ENCODE measurements at places on chromosomes 13 and 19. TPM values are rescaled to one million over a fixed set of nuclear protein-coding genes. Genes with fewer than 3 reads are reported as not detected.

GRCh38 chr19:50039968-50040367, 14.2 kb downstream of the ZNF473 start:
- no peak for DNase-seq

GRCh38 chr19:5204212-5204611, 136.4 kb downstream of the PTPRS start:
- DNase-seq: no peak

- DNase-seq: no peak
Measured at GRCh38 chr19:19214159-19214490, 2.4 kb downstream of the NCAN start.

The LYPD5 gene
- 7.5 TPM for total RNA-seq

The ZNF428 gene
- total RNA-seq: 29.6 TPM

DNA sequence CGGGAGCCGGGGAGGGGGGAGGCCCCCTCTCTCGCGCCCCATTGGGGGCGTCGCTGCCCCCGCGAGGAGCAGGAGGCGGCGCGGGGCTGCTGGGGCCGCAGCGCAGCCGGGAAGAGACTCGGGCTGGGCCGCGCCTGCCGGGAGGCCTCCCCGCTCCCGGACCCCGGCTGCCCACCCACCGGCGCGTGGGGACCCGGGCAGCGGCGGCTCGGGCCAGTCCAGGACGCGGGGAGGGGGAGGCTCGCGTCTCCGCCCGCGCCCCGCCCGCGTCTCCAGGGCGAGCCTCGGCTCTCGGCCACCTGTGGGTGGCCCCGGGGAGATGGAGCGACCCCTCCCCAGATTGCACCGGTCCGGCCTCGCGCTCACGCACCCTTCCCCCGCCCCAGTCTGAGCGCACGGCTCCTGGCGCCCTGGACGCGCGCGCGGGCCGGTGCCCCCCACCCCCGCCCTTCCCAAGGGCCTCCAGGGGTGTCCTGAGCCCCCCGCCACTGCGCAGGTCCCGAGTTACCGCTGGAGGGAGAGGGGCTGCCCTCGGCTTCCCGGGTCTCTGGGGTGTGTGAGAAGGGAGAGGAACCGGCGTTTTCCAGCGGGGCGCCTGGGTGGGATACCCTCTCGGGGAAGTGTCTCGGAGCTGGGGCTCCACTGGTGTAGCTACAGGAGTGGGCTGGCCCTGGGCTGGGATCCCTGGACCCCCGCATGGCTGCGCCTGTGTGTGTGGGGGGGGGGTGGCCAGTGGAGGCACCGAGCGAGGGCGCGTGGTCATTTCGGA, 645 bp downstream of the PALM start:
- DNase-seq: no peak

GRCh38 chr13:46340011-46340410, 47.0 kb downstream of the RUBCNL start:
- no peak for DNase-seq

- no peak for DNase-seq
Measured at GRCh38 chr19:33665776-33666595, 44.2 kb downstream of the CHST8 start.

The ZNF723 gene
- not detected for total RNA-seq

GRCh38 chr13:35699825-35700510, 223.5 kb upstream of the MAB21L1 start:
- no peak for DNase-seq

GRCh38 chr19:44803442-44804428, 5.2 kb upstream of the BCAM start:
- no peak for DNase-seq

- DNase-seq: no peak
Measured at GRCh38 chr19:41940731-41941409, 12.6 kb upstream of the ERFL start.

DNA sequence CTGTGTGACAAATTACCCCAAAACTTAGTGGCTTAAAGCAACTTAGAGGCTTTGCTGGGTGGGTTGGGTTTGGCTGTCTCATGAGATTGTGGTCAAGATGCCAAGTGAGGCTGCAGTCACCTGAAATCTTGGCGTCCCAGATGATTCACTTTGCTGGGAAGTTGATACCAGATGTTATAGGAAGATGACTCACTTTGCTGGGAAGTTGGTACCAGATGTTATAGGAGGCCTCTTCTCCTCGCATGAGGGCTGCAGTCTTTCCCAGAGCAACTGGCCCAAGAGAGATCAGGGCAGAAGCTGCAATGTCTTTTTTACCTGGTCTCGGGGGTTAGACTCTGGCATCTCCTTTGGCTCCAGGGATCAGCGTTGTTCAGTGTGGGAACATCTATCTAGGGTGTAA, 16.8 kb downstream of the TEX29 start:
- no peak for DNase-seq

- no peak for DNase-seq
Measured at GRCh38 chr13:32115066-32115465, 83.5 kb downstream of the FRY start.

- no peak for DNase-seq
Measured at GRCh38 chr13:111966933-111967332, 100.0 kb upstream of the SOX1 start.

DNA sequence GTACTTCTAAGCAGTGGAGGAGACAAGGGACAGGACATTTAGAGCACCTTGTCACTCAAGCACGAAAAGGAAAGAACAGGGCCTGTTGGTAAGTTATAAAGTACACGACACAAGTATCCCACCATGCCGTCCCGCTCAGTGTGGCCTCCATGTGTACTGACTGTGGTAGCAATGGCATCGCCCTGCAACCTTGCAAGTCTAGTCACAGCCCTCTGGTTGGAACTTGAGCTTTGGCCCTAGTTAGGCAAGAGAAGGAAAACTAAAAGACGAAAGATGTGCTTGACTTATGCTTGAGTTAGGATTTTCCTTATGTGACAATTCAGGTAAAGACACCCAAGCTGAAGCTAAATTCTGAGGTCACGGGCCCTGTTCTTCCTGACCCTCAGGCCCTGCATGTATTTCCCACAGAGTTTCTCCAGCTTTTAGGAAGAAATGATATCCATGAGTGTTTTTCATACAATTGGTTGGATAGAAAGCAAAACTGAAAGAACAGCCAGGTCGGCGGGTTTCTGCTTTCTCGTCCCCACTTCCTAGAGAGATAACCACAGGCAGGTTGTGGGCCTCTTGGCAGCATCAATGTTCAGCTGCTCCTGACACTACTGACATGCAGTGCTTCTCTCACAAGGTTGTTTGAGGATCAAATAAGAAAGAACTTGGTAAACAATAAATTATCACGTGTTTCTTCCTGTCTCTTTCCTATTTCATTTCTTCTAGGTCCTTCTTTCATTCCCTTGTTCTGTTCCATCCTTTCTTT, 216.2 kb downstream of the IRS2 start:
- no peak for DNase-seq

- DNase-seq: peak; percentile 44
Measured at GRCh38 chr13:98443329-98443728, 133.6 kb downstream of the STK24 start.

The CHST8 gene
- not detected for total RNA-seq

The BST2 gene
- total RNA-seq: 165 TPM

DNA sequence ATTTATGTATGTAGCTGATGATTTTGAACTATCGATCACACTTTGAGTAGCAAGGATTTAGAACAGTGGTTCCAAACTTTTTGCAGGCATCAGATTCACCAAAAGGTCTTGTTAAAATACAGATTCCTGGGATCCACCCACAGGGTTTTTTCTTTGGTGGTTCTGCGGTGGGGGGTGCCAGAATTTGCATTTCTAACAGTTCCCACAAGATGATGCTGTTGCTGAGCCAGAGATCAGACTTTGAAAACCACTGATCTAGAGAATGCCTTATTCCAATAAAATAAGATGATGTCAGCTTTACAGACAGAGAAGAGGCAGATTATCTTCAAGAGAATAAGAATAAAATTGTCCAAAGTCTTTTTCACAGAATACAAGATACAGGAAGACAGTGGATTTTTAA, 80.9 kb upstream of the SHISA2 start:
- no peak for DNase-seq

The PTH2 gene
- not detected for total RNA-seq

GRCh38 chr13:99516153-99516929, 15.1 kb downstream of the TM9SF2 start:
- peak; percentile 49 for DNase-seq

DNA sequence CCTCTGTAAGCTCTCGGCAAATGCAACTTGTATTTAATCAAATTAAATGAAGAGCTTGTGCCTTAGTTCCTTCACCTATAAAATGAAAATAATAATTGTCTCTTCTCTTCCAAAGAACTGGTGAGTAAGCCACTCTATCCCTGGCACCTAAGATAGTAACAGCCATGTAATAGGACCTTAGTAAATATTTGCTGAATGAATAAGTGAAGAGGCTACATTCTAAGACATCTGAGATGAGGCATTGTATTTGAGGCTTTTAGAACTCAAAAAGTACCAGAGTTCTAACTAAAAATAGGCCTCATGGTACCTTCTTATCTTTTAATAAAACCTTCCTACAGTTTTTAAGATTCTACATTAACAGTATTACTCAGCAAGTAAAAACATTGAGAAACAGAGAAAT, 17.3 kb upstream of the DCLK1 start:
- no peak for DNase-seq

The ZNF69 gene
- total RNA-seq: 12.2 TPM

DNA sequence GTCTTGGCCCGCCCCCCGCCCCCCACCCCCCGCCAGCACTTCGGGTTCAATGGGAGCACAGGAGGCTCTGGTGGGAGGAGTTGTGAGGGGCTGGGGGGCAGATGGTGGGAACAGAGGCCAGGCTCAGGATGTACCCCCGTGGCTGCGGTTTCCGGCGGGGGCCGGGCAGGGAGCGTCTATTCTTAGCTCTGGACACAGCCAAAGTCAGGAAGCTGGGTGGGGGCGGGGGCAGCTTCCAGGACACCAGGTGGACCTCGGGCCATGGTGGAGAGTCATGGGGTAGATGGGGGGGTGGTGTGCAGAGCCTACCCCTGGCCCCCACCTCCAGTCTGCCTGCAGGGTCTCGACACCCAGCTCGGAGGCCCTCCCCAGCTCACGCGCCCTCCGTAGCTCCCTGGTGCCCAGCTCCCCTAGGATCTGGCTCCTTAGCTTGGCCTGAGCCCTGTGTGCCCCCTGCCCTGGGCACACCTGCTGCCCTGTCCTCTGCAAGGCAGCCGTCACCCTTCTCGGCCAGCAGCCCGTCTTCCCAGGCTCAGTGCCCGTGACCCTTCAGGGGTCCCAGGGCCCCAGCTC, 2.2 kb upstream of the TBXA2R start:
- peak; percentile 51 for DNase-seq

GRCh38 chr13:81001828-81002385, 661.0 kb upstream of the SPRY2 start:
- DNase-seq: no peak

- DNase-seq: no peak
Measured at GRCh38 chr19:5345895-5346386, 5.3 kb upstream of the PTPRS start.

DNA sequence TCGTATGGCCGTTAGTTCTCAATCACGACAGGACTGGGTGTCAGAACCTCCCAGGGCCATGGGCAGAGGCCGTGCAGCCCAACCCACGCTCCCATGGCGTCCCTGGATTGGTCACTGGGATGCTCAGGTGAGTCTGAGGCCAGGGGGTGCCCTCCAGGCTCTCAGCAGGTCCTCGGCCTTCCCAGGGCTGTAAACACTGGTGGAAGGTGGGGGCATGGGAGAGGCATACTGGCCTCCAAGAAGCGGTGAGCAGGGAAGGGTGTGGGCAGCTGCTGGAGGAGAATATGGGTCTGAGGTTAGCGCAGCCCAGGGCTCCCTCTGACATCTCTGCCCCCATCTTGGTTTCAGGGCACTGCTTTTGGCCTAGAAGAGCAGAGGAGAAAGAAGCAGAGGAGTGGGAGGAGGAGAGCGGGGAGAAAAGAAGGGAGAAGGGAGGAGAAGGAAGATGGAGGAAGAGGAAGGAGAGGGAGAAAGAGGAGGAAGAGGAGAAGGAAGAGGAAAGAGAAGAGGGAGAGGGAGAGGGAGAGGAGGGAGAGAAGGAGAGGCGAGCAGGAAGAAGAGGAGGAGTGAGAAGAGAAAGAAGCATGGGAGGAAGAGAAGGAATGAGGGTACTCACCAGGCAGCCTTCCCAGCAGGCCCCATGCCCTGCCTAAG, 62.3 kb downstream of the CEBPG start:
- peak; percentile 25 for DNase-seq

The PNMA8A gene
- 1.5 TPM for total RNA-seq

DNA sequence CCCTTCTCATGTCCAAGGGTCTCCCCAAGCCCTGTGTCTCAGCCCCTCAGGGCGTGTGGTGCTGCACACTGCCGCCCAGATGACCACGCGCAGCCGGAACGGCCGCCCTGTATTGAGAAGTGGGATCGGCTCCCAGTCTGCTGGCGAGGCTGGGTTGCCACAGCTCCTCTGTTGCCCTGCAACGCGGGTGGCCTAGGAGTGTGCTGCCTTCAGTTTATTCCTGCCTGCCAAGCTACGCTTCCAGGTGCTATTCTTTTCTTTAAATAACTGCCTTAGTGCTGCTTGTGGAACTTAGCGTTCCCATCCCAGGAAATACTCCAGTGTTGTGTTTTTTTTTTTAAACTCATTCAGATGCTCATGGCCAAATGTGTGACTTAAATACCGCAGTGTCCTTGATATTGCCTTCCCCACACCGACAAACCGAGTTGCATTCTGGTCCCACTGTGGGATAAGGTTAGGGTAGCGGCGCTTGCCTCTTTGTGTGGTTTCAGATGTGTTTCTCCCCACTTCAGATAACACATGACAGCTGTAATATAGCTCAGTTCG, 16.6 kb downstream of the ACTN4 start:
- no peak for DNase-seq

DNA sequence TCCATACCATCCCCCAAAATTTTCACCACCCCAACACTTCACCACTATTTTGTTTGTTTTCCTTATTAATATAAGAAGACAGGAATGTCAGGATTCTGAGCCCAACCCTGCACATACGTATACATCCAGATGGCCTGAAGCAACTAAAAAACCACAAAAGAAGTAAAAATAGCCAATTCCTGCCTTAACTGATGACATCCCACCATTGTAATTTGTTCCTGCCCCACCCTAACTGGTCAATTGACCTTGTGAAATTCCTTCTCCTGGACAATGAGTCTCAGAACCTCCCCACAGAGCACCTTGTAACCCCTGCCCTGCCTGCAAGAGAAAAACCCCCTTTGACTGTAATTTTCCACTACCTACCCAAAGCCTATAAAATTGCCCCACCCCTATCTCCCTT, 132.5 kb downstream of the ZNF675 start:
- no peak for DNase-seq

GRCh38 chr19:11408591-11408990, 10.5 kb downstream of the RGL3 start:
- no peak for DNase-seq

DNA sequence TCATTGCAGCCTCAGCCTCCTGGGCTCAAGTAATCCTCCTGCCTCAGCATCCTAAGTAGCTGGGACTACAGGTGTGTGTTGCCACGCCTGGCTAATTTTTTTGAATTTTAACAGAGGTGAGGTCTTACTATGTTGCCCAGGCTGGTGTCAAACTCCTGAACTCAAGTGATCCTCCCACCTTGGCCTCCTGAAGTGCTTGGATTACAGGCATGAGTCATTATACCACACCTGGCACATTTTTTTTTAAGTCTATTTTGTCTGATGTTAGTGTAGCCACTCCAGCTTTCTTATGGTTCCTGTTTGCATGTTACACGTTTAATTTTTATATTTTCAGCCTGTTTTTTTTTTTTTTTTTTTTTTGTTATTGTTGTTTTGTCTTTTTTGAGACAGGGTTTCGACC, 24.8 kb downstream of the KDM4B start:
- DNase-seq: no peak

GRCh38 chr13:49814551-49815270, 22.2 kb upstream of the KPNA3 start:
- no peak for DNase-seq
